ENCODE measurements at places on chromosomes 6 and 20. TPM values are rescaled to one million over a fixed set of nuclear protein-coding genes. Genes with fewer than 3 reads are reported as not detected.

Gene GSTA4
- 101 TPM for polyA plus RNA-seq

Gene HS3ST5
- polyA plus RNA-seq = 0.56 TPM

Gene OR2J3
- not detected for polyA plus RNA-seq

Gene NOX3
- polyA plus RNA-seq = 1.4 TPM

Gene BCAS1
- 3.5 TPM for polyA plus RNA-seq
